ENCODE measurements at places on chromosomes 3 and 15.

- no peak for DNase-seq
Measured at GRCh38 chr3:42148086-42148848, 57.1 kb downstream of the TRAK1 start.

DNA sequence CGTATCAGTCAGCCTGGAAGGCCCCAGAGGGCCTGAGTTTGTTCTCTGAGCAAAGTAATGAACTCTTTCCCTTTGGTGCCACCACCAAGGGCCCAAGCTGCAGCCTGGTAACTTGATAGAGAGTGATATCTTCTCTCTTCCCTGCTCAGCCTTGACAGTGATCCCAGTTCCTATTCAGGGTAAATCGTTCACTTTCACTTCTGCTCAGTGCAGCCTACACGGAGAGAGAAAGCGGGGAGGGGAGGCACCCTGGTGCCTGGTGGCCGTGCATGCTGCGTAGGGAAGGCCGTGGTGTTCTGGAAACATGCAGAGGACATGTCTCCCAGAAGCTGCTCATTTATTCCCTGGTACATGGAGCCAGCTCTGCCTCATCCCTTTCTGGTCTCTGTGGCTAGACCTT is 54.9 kb downstream of the KIF9 start:
- DNase-seq, result no peak

GRCh38 chr3:4976109-4976508 is 3.1 kb upstream of the BHLHE40 start:
- no peak for DNase-seq

GRCh38 chr3:71258116-71258515 is 325.4 kb downstream of the FOXP1 start:
- peak; percentile 69 for DNase-seq

GRCh38 chr3:171704814-171705213 is 105.5 kb downstream of the PLD1 start:
- no peak for DNase-seq

GRCh38 chr15:83694015-83694414 is 40.1 kb downstream of the ADAMTSL3 start:
- no peak for DNase-seq

DNA sequence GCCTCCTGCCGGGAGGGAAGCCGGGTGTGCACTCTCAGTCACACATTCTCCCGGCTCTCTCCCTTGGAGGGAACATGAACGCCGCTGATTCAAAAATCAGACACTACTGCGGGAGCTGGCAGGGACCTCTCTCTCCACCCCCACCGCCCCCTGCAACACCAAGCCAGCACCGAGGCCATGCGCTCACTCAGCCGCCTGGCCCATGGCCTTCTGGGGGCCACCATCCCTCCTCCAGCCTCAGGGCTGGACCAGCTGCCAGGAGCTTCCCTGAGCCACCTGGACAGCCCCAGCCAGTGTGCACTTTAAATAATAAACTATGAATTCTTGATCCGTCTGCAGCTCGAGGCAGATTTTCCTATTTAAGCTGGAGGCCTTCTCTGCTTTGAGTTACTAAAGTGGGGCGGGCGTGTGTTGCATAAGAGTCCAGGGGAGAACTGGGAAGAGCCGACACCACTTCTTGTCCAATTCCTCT is 30.6 kb downstream of the ADAMTS17 start:
- no peak for DNase-seq

DNA sequence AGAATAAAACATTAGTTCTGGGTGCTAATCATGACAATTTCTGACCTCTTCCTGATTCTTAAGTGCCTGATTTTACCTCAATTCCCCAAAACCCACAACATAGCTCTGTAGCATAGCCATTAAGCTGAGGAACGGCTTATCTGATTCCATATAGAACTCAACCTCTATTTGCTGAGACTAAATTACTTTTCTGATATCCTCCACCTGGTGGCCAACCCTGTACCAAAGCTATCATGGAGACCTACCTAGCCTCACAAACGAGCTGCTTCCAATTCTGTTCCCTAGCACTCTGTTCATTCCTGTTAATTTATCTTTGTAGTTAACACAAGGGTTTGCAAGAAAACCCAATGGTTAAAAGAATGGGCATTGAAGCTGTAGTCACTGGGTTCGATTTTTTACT is 245.2 kb downstream of the PLOD2 start:
- no peak for DNase-seq
